T-cell (primary cell): ENCODE measurements at places on chromosomes 12 and 14.

- no peak for DNase-seq
These were observed 83.8 kb downstream of the GALNT9 start for GRCh38 chr12:132245521-132246101.

- DNase-seq: no peak
These were observed 739 bp upstream of the PPP2R5E start for GRCh38 chr14:63543826-63544406.

DNA sequence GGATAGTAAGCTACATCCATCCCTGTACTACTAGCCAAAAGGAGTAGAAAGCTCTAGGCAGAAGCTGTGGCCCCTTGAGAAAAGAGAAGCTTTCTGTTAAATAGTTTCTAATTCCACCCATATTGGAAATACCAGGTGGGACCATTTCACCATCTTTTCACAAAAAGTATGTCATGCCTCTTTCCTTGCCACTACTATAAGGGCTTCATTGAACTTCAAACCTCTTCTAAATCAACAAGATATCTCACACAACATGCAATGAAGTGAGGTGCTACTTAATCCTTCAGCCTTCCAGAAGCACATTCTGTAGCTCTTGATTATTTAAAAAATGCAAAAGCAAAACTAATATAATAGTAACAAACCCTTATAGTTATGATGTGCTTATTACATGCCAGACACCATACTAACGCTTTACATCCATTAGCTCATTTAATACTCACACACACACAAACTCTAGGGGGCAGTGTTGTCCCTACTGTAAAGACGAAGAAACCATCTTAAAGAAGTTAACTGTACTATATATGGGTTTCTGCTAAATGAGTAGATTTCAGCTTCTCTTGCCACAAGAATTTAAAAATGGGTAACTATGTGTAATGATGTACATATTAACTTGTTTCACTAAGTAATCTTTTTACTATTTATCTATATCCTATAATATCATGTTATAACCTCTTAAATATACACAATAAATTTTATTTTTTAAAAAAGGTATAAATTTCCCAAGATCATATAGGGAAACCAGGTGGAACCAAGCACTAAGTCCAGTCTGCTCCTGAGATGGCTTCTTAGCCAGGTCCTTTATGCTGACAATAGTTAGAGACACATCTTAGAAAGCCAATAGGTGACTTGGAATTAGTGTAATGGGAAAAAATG is 124.4 kb downstream of the RPS29 start:
- peak; percentile 51 for DNase-seq

GRCh38 chr14:68897559-68898155 is 81.4 kb downstream of the ACTN1 start:
- DNase-seq: no peak

GRCh38 chr12:6963016-6963731 is 7.3 kb downstream of the PHB2 start:
- DNase-seq: no peak

GRCh38 chr12:22163594-22163993 is 117.6 kb downstream of the CMAS start:
- DNase-seq: no peak

DNA sequence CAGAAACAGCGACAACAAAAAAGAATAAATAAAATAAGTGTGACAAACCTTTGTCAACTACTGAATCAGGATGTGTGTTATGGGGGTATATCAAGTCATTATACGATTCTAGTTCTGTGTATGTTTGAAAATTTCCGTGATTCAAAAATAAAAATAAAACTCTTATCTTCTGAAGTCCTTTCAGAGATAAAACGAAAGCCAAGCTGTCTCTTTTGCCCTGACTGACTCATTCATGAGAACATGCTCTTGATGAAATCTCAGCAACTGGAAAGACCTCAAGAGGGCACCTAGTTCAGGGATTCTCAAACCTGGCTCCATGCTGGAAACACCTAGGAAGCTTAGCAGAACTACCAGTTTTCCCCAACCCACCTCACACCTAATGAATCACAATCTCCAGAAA is 9.2 kb downstream of the FOXN3 start:
- DNase-seq: no peak

- DNase-seq: no peak
These were observed 32.5 kb upstream of the PARP11 start for GRCh38 chr12:3905664-3906063.

DNA sequence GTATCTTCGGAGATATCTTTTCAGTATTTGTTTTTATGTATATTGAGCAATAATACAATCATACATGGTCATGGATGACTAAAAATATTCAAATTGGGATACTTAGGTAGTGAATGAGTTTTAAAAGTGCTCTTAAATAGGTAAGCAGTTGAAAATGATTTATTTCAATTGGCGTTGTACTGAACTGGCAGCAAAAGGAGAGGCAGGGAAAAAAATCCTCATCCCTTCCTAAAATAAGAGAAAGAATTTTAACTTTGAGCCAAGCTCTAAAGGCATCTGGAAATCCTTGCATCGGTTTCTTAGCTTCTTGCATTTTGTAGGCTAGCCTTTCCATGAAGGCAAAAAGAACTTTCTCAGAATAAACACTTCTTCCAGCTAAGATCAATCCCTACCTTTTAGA is 125.2 kb downstream of the MGST1 start:
- no peak for DNase-seq
